CD4-positive, alpha-beta memory T cell (primary cell): ENCODE measurements at places on chromosomes 12 and 14. TPM values are rescaled to one million over a fixed set of nuclear protein-coding genes. Genes with fewer than 3 reads are reported as not detected.
A peak's percentile ranks its signal among the peaks of the same experiment; 100 is the strongest.

DNA sequence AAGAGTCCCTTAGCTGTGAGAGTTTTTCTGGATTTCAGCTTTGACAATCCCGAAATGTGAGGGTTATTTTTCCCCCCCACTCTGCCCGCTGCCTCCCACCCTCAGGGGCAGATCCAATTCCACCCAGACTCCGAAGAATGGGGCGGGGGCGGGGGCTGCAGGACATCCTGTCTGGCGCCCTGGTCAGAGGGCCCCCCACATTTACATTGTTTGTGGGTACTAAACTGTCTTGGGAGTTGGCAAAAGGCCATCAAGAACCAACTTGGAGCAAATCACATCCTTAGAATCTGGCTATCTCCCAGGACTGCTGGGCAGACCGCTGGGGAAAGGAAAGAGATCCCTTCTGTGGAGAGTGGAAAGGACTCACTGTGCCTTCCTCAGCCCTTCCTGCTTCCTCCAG, 2.4 kb downstream of the EMP1 start:
- DNase-seq: no peak

DNA sequence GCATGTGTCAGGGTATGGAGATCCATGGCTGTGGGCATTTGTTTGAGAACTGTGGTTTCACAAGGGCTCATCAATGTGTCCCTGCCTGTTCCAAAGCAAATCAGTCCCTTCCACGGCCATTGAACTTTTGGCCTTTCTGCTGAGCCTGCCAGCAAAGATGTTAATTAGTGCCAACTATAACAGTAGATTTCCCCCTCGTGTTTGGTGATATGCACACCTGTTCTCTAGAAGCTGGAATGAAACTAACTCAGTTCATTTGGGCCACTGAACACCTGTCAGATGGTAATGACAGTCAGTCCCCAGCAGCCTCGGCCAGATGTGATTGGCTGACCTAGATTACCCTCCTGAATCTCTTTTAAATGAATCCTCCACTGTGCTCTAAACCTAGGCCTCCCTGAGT, 43.2 kb downstream of the IRAK3 start:
- no peak for DNase-seq

- no peak for DNase-seq
Measured at GRCh38 chr14:97275276-97275675, 478.1 kb downstream of the VRK1 start.

DNA sequence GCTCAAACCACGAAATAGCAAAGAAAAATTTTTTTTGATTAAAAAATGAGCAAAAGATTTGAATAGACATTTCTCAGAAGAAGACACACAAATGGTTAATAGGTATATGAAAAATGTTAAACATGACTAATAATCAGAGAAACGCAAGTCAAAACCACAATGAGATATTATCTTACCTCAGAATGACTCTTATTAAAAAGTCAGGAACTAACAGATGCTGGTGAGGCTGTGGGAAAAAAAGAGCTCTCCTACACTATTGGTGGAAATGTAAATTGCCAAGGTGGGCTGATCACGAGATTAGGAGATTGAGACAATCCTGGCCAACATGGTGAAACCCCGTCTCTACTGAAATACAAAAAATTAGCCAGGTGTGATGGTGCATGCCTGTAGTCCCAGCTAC, 315.5 kb upstream of the FLRT2 start:
- no peak for DNase-seq

The TBX5 gene
- not detected for total RNA-seq

DNA sequence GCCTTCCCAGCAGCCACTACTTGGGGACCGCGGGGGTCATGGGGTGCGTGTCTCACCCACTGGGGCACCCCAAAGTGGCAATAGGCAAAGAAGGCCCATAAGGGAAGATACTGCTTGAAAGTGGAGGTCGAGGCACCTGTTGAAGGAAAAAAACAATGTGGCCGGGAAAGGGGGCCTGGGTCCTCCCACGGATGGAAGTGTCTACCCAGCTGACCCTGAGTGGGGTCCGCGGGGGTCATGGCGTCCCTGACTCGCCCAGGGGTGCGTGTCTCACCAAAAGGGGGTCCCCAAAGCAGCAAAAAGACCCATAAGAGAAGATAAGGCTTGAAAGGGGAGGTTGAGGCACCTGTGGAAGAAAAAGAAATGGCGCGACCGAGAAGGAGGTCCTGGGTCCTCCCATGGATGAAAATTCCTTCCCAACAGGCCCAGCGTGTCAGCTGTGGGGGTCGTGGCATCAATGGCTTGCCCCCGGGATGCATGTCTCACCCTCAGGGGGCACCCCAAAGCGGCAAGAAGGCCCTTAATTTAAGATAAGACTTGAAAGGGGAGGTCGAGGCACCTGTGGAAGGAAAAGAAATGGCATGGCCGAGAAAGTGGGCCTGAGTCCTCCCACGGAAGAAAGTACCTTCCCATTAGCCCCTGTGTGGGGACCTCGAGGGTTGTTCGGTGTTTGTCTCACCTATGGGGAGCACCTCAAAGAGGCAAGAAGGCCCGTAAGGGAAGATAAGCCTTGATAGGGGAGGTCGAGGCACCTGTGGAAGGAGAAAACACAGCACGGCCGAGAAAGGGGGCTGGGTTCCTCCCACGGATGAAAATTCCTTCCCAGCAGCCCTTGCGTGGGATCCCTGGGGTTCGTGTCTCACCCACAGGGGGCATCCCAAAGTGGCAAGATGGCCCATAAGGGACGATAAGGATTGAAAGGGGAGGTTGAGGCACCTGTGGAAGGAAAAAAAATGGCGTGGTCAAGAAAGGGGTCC, 266.0 kb downstream of the ALG10 start:
- DNase-seq: no peak

The ARMH4 gene
- total RNA-seq: not detected

GRCh38 chr12:121930862-121931261, 12.5 kb downstream of the CFAP251 start:
- DNase-seq: no peak

DNA sequence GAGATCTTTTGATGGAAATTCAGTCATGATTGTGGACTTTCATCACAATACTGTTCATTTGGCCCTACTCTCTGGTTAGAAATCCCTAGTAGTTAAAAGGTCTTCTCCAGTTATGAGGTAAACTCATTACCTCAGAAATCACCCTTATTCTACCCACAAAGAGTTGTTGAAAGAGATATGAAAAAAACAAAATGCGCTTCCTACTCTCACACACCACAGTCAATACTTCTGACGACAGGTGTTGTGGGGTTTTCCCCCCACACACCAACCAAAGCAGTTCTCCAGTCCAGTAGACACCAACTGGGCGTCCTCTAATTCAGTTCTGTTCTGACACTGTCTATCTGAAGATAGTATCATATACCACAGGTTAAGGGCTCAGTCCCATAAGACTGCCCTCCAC, 54.9 kb downstream of the TRMT5 start:
- no peak for DNase-seq

DNA sequence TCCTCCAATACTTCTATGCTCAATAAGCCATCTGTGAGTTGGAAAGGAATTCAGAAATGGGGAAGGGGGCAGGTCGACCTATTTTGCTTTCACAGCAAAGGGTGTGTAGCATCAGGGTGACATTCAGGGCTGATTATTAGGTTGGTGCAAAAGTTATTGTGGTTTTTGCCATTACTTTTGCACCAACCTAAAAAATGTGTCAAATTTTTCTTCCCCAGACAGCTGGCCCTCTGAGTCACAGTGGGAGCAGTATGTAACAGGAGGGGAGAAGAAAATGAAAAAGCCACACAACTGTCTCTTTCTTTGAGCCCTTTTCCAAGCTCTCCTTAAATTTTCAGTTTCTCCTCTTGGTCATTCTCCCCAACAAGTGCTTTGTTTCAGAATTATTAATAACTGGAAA, 47.1 kb upstream of the GZMB start:
- DNase-seq: no peak

GRCh38 chr12:77746096-77746495, 84.6 kb upstream of the NAV3 start:
- no peak for DNase-seq

GRCh38 chr12:16046266-16046665, 135.1 kb downstream of the DERA start:
- DNase-seq: no peak

DNA sequence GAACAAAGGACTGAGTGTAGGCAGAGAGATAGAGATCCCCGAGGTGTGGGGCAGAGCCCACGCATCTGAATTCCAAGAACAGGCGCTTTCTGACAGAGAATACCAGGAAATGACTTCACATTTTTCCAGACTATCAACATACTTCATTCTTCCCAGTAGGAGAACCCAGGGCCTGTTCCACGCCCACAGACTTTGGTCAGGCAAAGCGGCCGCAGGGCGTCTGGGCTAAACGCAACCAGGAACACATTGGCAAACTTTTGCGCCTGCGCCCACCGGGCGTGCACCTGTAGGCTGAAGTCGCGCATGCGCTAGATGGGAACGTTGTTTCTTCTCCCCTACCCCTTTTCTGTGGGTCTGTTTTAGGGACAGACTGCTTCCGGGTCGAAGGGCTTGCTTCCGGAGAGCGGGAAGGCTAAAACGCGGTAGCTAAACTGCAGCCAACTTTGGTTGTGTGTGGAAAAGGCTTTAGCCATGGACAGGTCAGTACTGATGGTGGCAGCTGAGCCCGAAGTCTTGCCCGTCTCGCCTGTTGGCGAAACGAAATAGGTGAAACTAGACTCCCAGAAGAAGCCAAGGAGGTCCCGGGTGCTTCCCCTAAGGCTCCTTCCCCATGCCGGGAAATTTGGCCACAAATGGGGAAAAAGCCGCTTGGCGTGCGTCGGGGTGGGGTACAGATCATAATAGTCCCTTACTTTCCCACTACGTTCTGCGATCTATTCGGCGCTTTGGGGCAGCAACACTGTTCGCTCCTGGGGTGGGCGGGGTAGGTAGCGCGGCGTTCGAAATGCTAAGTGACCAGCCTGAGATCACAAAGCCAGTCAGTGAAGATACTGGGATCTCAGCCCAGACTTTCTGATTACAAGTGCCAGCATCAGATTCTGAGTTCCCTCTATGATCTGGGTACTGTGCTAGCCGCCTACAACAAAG, at the start of gene NUP107:
TSS of gene NUP107 (plus strand) at position 384 of the 927 bp plus-strand sequence. CDS start at position 472, 88 bp downstream.
- peak; percentile 95 for DNase-seq

- no peak for DNase-seq
Measured at GRCh38 chr12:14564336-14564959, 3.2 kb downstream of the PLBD1 start.

DNA sequence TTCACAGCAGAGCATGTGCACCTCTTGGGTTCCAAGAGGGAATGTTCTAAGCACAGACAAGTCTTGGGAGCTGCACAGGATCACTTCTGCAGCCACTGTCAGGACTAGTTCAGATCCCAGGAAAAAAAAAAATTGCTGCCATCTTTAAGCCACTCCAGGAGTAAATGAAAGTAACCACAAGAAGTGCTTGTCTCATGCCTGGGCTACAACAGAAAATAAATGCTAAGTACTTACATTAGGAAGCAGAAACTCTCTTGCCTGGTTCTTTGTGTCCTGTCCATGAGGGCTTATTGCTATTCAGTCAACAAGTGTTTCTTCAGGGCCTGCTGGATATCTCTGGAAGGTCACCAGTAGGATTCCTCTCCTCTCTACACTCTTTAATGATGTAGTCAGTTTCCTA, 176.1 kb downstream of the KTN1 start:
- no peak for DNase-seq

The TMEM52B gene
- not detected for total RNA-seq

DNA sequence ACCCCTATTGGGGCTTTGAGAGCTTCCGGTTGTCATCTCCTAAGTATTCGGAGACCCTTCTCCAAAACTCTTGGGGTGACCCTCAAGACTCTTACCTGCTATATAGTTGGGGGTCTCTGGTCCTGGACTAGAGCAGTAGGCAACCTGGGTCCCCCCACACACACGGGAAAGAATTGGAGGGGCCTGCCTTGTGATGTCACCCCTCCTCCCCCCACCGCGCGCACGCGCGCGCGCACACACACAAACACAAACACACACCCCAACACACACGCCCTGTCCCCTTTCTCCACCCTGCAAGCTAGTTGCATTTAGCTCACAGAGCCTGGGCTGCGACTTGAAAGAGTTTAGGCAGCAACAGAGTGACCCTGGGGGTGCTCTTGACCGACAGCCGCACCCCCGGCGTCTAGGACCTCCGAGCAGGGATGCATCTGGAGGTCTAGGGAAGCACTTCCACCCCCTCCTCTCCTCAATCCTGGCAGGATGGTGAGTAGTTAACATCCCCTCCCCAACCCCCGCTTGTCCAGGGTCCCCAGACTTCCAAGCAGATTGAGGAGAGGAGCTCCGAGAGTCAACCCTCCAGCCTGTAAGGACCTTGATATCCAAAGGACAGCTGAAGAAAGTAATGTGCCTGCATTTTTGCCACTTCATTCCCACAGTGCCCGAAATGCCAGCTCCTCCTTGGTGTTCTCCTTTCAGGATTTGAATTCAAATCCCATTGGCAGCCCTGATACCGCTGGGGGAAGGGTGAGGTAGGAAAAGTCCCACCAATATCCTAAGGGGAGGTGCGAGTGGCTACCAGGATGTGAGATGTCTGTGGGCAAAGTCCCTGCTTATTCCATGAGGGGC, 1.4 kb upstream of the DNAJC14 start:
- peak; percentile 30 for DNase-seq

DNA sequence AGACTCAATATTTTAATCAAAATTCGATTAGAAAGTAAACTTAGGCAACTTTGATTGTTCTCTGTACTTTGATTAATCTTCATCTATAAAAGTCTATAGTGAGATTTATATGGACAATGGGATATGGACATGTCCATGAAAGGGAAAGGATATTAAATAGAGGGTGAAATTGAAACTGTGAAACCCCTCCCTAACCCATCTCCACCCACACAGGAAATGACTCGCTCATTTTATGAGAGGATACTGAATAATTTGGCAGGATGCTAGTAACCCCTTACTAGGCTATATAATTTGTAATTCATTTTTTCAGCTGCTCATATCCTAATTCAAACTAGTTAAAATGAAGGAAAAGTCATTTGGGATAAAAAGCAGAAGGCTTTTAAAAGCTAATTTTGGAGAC, 328.0 kb upstream of the ATP2B1 start:
- peak; percentile 2 for DNase-seq

The KIF5A gene
- 0.96 TPM for total RNA-seq
